ENCODE measurements at places on chromosomes 16 and 17. TPM values are rescaled to one million over a fixed set of nuclear protein-coding genes. Genes with fewer than 3 reads are reported as not detected.

GALR2 gene
- not detected for total RNA-seq

PRRT2 gene
- 4.4 TPM for total RNA-seq

SLC5A11 gene
- total RNA-seq = not detected

GRB7 gene
- total RNA-seq = 0.16 TPM

BOLA2 gene
- 24.4 TPM for total RNA-seq

GRAP gene
- total RNA-seq = 0.34 TPM
